Suprapubic skin (tissue), 4 donors: ENCODE measurements at places on chromosomes 1 and 21.
A peak's percentile ranks its signal among the peaks of the same experiment; 100 is the strongest.

DNA sequence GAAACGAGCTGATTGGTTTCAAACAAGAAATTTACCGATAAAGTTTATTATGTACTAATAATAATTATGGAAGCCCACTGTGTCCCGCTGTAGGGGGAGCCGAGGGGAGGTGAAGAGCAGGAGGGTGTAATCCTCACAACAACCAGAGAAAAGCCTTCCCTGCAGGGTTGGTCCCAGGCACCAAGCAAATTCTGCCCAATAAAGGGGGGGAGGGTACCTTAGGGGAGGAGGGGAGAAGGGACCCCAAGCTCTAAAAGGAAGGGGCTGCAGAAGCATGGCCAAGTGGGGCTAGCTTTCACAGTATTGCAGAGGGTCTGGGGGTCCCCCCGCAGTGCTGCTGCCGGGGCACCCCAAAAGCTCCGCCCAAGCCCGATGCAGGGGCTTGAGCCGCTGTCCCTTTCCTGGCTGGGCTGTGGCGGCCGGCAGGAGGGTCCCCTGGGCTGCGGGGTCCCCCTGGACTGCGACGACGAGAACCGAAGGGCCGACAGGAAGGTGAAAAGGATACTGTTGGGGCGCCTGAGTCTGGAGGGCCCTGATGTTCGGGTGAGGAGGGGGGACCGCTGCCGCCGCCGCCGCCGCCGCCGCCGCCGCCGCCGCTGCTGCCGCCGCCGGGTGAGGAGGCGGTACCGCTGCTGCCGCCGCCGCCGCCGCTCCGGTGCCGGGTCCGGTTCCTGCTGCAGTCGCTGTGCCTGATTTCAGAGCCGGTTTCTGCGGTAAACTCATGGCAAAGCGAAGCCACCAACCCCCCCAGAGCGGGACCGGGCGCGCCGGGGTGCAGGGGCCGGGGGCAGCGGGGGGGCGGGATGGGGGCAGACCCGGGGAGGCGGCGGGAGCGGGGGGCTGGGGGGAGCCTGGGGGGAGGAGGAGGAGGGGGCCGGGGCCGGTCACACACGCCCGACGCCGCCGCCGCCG is 771 bp downstream of the EIF4G3 start:
- peak; percentile 72 for DNase-seq

DNA sequence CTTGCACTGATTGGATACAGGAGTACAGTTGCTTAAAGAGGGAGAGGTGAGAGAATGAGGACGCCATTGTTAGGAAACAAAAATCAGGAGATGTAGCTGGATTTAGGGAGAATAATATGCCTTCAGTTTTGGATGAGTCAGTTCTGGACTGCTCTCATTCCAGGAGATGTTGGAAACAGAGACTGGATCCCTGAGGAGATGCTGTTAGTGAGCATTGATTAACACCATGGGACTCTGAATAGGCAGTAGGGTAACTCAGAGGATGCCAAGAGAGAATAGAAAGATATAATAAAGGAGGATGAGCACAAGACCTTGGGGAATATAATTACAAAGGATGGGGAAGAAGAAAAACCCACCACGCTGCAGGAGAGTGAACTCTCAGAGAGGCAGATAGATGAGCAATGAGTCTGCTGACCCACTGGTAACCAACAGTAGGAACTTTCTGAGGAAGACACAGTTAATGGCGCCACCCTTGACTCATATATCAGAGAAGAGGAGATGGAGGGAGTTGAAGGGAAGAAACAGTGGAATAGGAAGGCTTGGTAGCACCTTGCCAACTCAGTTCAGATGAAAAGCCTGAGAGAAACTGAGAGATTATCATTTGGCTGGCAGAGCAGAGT is 10.5 kb downstream of the KCNJ15 start:
- DNase-seq, result no peak

GRCh38 chr1:93475681-93476080 is 27.8 kb downstream of the FNBP1L start:
- no peak for DNase-seq

- peak; percentile 90 for DNase-seq
Measured at GRCh38 chr1:109263597-109264378, 14.4 kb downstream of the CELSR2 start.

DNA sequence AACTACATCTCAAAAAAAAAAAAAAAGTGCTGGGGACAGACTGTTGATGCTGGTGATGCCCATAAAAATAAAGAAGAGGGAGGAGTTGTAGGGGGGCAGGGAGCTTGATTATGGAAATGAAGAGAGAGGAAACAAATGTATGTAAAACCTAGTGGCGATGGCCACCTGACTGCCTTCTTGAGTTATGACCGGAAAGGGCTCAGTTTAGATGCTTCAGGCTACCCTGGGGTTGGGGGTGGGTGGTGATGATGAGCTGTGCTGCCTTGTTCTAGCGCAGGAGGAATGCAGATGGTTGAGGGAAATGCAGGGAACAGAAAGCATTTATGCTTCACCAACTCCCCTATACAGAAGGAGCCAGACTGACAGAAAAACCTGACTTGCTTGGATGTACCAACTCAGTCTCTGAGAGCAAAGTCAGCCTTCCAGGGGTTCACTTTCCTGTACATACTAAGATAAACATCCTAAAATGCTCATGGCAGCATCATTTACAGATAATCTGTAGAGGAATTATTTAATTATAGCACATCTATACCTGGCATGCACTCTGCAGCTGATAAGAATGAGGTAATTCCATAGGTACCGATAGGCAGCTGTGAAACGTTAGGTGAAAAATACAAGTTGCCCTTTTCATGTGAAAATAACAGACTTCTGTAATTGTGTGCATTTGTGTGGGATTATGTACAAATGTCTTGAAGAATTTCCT is 8.0 kb upstream of the BCAR3 start:
- no peak for DNase-seq

DNA sequence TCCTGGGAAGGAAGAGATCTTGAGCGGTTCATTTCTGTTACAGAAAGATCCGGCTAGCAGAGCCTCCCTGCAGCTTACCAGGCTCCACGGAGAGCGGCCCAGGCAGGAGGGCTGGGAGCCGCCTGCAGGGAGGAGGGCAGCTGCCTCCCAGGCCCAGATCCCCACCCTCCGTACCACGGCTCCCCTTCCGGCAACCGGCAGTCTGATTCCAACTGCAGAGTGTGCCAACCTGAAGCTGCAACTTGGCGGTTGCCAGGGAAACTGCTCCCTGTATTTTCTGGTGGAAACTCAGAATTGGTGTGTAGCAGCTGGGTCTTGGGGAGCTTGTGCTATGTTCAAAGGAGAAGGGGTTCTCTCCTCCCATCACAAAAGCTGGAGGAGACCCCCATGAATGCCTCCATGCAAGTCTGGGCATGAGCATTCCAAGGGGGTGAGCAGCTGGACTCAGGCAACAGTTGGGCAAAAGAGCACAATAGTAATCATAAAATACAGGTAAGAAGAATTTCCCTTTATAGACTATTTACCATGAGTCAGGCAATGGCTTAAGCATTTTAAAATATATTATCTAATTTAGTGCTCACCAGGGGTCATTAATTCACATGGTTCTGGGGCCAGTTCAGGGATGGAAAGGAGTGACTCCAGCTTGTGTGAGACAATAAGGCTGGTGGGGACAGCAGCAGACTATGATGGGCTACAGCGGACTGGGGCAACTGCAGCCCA is 46.1 kb upstream of the KAZN start:
- DNase-seq, result no peak

- no peak for DNase-seq
Measured at GRCh38 chr1:229254910-229255541, 15.9 kb upstream of the RAB4A start.

DNA sequence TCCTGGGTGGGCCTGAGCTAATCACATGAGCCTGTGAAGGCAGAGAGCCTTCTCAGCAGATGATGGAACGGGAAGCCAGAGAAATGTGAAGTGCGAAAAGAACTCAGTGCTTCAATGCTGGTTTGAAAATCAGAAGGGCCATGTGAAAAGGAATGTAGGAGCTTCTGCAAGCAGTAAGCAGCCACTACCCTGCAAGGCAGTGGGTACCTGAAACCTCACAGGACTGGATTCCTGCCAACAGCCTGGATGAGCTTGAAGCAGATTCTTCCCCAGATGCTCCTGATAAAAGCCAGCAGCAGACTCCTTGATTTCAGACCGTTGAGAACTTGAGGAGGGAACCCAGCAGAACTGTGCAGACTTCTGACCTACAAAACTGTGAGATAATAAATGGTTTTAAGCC is 158.6 kb downstream of the SYT2 start:
- no peak for DNase-seq
